ENCODE measurements at places on chromosomes 3 and 15. TPM values are rescaled to one million over a fixed set of nuclear protein-coding genes. Genes with fewer than 3 reads are reported as not detected.

MKRN3 gene
- 0.65 TPM for total RNA-seq

RBPMS2 gene
- total RNA-seq = 0.09 TPM

FAM3D gene
- not detected for total RNA-seq

FBXW12 gene
- total RNA-seq = 0.27 TPM

All from fibroblast of the aortic adventitia (primary cell).